Activated naive CD8-positive, alpha-beta T cell treated with anti-CD3 and anti-CD28 coated beads for 36 hours (primary cell): ENCODE measurements at places on chromosomes 3 and 15. TPM values are rescaled to one million over a fixed set of nuclear protein-coding genes. Genes with fewer than 3 reads are reported as not detected.

GRCh38 chr3:167406876-167407492, 26.9 kb upstream of the ZBBX start:
- no peaks in the 10 kb centered on the region for H3K36me3 ChIP-seq
- no peak overlapping the region for H3K4me3 ChIP-seq
- peak; percentile 2 for DNase-seq
- H3K27me3 ChIP-seq = no peaks in the 10 kb centered on the region
- no peaks in the 10 kb centered on the region for H3K4me1 ChIP-seq

DNA sequence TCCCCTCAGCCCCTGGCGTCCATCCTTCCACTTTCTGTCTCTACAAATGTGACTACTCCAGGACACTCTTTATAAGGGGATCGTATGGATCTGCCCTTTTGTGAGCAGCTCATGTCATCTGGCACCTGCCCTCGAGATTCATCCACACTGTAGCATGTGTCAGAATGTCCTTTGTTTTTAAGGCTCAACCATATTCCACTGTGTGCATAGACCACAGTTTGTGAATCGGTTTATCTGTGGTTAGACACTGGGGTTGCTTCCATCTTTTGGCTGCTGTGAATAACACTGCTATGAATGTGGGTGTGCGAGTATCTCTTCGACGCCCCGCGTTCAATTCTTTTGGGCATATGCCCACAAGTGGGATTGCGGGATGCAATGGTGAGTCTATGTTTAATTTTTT, 167.9 kb downstream of the NUP210 start:
- H3K27me3 ChIP-seq = no peaks in the 10 kb centered on the region
- no peak overlapping the region for H3K4me3 ChIP-seq
- H3K4me1 ChIP-seq = no peaks in the 10 kb centered on the region
- no peak overlapping the region for H3K27ac ChIP-seq
- H3K36me3 ChIP-seq = no peaks in the 10 kb centered on the region

- H3K4me1 ChIP-seq = peaks cover 69% of the 10 kb centered on the region
- H3K4me3 ChIP-seq = no peak overlapping the region
These were observed 25.5 kb downstream of the RFT1 start for GRCh38 chr3:53104762-53105161.

- peaks cover 11% of the 10 kb centered on the region for H3K4me1 ChIP-seq
- H3K27ac ChIP-seq = no peak overlapping the region
- H3K4me3 ChIP-seq = no peak overlapping the region
- H3K27me3 ChIP-seq = peaks cover 29% of the 10 kb centered on the region
- no peak for DNase-seq
These were observed 3.5 kb downstream of the PLXND1 start for GRCh38 chr3:129602730-129603560.

- no peak overlapping the region for H3K27ac ChIP-seq
- H3K4me1 ChIP-seq = no peaks in the 10 kb centered on the region
- H3K27me3 ChIP-seq = no peaks in the 10 kb centered on the region
- H3K36me3 ChIP-seq = no peaks in the 10 kb centered on the region
- no peak for DNase-seq
These were observed 20.2 kb downstream of the MYZAP start for GRCh38 chr15:57611938-57612337.

GRCh38 chr3:5293207-5293606, 105.7 kb downstream of the EDEM1 start:
- no peaks in the 10 kb centered on the region for H3K36me3 ChIP-seq
- no peak overlapping the region for H3K27ac ChIP-seq
- DNase-seq = no peak
- no peaks in the 10 kb centered on the region for H3K4me1 ChIP-seq
- no peaks in the 10 kb centered on the region for H3K27me3 ChIP-seq

DNA sequence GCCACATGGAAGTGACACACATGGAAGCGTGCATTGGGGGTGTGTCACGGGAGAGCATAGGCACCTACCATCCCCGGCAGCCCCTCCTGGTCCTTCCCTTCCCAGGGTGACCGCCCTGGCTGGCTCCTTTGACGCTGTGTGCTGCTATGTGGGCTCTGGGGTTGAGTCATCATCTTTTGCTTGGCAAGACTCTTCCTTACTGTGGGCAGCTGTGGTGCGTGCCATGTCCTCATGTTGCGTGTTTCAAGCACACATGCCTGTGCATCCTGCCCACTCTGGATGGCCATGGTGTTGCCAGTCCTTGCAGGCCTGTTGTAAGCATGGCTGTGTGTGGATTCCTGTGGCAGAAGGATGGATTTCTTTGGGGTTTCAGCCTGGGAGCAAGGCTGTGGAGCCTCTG, 14.0 kb downstream of the PLXNA1 start:
- peaks cover 2% of the 10 kb centered on the region for H3K4me1 ChIP-seq
- no peak for DNase-seq
- no peaks in the 10 kb centered on the region for H3K36me3 ChIP-seq
- no peak overlapping the region for H3K4me3 ChIP-seq
- H3K27ac ChIP-seq = no peak overlapping the region

GRCh38 chr15:25178835-25179672, 224.3 kb downstream of the SNRPN start:
- peaks cover 2% of the 10 kb centered on the region for H3K36me3 ChIP-seq
- DNase-seq = no peak
- H3K27me3 ChIP-seq = no peaks in the 10 kb centered on the region
- no peak overlapping the region for H3K4me3 ChIP-seq

DNA sequence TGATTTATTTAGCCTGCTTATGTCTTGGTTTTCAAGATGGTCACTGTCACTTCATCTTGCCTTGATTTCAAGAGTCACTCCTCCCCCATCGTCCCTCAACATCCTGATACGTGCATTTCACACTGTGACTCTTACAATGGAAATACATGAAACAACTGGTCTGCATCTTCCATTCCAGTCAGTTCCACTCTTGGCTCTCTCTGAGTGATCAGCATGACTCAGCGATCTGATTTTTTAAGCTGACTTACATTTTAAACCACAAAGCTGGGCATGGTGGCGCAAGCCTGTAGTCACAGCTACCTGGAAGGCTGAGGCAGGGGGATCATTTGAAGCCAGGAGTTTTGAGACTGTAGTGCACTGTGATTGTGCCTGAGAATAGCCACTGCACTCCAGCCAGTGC, 271.2 kb upstream of the ROPN1 start:
- H3K27ac ChIP-seq = no peak overlapping the region
- H3K4me1 ChIP-seq = no peaks in the 10 kb centered on the region
- no peaks in the 10 kb centered on the region for H3K36me3 ChIP-seq
- DNase-seq = no peak

DNA sequence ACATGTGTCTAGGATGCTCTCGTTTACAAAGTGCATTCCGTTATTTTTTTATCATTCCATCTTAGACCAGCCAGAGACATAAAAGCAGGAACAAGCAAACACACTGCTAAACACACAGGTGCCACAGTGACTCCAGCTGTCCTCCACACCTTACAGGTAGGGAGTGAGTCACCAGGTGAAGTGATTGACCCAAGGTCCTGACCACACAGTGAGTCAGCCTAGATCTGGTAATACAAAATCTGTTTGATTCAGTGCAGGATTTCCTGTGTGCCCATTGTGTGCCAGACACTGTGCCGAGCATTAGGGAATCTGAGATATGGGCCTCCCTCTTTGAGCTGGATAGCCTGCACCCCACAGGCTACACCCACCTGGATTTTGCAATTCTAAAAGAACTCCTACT, 16.7 kb upstream of the BFSP2 start:
- no peaks in the 10 kb centered on the region for H3K27me3 ChIP-seq
- no peak overlapping the region for H3K4me3 ChIP-seq
- H3K36me3 ChIP-seq = no peaks in the 10 kb centered on the region
- DNase-seq = no peak

DNA sequence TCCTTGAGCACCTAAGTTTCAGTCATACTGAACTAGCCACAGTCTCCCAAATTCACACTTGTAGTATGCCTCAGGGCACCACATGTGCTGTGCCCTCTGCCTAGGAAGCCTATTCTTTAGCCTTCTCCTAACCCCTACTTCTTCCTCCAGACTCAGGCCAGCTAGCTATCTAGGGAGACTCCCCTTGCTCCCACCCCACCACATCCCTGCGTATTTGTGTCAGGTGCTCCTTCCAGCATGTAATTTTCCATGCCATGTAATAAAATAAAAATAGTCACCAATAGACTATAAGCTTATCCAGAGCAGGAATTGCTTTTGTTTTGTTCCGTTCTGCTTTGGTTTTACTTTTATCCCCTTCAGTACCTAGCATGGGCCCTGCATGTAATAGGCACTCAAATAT, 14.9 kb upstream of the GJD2 start:
- H3K36me3 ChIP-seq = no peaks in the 10 kb centered on the region
- no peak overlapping the region for H3K4me3 ChIP-seq
- DNase-seq = no peak
- H3K27ac ChIP-seq = no peak overlapping the region
- H3K4me1 ChIP-seq = no peaks in the 10 kb centered on the region

DNA sequence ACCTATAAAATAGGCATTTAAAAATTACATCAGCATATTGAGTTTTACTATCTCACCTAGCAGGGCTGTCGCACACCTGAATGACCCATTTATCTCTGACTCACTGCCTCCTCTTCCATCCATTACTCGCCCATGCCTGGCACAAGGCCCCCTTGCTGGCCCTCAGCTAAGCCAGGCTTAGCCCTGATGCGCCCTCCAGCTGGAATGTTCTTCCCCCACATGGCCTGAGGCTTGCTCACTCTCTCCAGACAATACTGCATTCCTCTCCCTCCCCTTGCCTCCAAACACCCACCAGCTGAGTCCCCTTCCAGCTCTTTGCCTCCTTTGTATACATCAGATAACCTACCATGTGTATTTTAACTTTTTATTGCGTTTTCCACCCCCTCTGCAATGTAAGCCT, 7.2 kb downstream of the SH3BP5 start:
- H3K27me3 ChIP-seq = peaks cover 2% of the 10 kb centered on the region
- H3K27ac ChIP-seq = no peak overlapping the region
- DNase-seq = no peak
- peaks cover 29% of the 10 kb centered on the region for H3K4me1 ChIP-seq
- no peak overlapping the region for H3K4me3 ChIP-seq
- H3K36me3 ChIP-seq = no peaks in the 10 kb centered on the region

GRCh38 chr15:77514641-77515402, 94.1 kb downstream of the HMG20A start:
- H3K4me1 ChIP-seq = no peaks in the 10 kb centered on the region
- no peaks in the 10 kb centered on the region for H3K27me3 ChIP-seq
- peaks cover 2% of the 10 kb centered on the region for H3K36me3 ChIP-seq
- H3K4me3 ChIP-seq = no peak overlapping the region
- H3K27ac ChIP-seq = no peak overlapping the region
- no peak for DNase-seq

GRCh38 chr15:88791637-88792036, 11.6 kb upstream of the ACAN start:
- no peaks in the 10 kb centered on the region for H3K36me3 ChIP-seq
- peaks cover 43% of the 10 kb centered on the region for H3K27me3 ChIP-seq
- no peak for DNase-seq
- H3K27ac ChIP-seq = no peak overlapping the region
- no peaks in the 10 kb centered on the region for H3K4me1 ChIP-seq
- no peak overlapping the region for H3K4me3 ChIP-seq

- H3K4me1 ChIP-seq = no peaks in the 10 kb centered on the region
- no peaks in the 10 kb centered on the region for H3K36me3 ChIP-seq
- H3K27ac ChIP-seq = no peak overlapping the region
- DNase-seq = no peak
- H3K27me3 ChIP-seq = peaks cover 4% of the 10 kb centered on the region
These were observed 294.8 kb downstream of the MCTP2 start for GRCh38 chr15:94526071-94526689.

DNA sequence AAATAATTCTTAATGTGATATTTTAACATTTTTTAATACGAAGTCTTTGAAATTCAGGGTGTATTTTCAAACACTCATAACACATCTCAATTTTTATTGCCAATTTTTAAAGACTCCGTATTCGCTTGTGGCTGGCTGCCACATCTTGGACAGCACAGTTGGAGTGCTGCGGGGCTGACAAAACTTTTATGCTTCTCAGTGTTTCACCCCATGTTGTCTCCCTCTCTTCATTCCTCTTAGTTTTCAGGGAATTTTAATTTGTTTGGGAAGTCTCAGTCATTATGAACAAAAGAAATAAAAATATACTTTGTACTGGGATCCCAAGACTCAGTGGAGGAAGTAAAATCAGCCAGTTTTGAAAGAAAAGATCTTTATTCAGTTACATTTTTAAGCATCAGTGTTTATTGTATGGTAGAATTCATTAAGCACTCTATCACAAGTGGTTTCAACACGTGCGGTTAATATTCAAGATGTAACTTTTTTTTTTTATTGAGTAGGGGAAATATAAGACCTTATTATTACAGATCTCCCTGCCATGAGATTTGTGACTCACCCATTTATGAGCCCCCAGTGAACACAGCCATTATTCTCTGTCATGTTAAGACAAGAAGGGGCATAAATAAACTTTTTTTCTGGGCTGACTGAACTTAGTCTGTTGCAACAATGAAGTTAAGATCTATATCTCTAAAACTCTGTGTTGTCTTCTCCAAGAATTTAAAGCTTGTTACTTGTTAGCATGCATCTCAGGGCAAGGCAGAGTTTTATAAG, 26.8 kb downstream of the KAT2B start:
- peaks cover 14% of the 10 kb centered on the region for H3K36me3 ChIP-seq
- peaks cover 24% of the 10 kb centered on the region for H3K4me1 ChIP-seq
- no peak for DNase-seq
- no peak overlapping the region for H3K27ac ChIP-seq

DNA sequence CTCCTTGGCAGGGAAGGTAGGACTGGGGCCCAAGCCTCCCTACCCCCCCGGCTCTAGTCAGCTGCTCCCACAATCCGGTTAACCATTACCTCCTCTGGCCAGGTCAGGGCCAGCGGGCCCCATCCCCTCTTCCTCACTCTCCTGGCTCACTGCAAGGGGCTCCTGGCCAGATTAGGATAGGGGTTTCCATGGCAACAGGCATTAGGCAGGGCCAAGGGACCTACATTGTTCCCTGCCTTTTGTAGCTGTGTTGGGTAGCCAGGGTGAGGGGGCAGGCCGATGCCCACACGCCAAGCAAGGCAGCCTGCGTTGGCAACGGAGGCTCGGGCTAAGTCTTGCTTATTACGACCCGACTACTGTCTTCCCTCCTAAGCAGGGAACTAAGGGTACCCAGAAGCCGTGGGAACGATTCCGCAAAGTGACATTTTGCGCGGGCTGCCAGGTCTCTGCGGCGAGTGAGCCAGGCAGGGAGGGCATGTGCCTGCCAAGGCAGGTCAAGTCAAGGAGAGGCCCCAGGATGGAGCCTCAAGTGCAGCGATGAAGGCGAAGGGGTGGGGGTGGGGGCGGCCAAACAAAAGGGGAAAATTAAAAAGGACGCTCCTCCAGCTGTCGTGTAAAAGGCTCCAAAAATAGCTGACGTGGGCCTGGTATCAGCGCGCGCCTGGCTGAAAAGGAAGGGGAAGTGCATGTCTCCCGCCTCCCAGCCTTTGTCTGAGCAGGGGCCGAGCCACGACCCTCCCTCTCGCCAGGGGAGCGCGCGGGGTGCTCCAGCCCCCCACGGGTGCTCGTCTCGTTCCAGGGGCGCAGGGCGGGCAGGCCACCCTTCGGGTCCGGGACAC, 919 bp downstream of the IDH2 start:
- DNase-seq = peak; percentile 34
- H3K36me3 ChIP-seq = peaks cover 14% of the 10 kb centered on the region
- H3K27ac ChIP-seq = peak overlapping the region; percentile 93
- H3K4me1 ChIP-seq = peaks cover 56% of the 10 kb centered on the region
- peak overlapping the region; percentile 94 for H3K4me3 ChIP-seq

Gene CYP11A1
- 0.31 TPM for total RNA-seq

Gene PODXL2
- total RNA-seq = 1.3 TPM

Gene MASP1
- not detected for total RNA-seq

Gene WDR72
- not detected for total RNA-seq

Gene CELSR3
- total RNA-seq = 18.2 TPM

Gene SAXO2
- total RNA-seq = 2.4 TPM

Gene C3orf49
- not detected for total RNA-seq

Gene GUCA1C
- not detected for total RNA-seq

Gene RLBP1
- not detected for total RNA-seq

Gene LRCH3
- 33.6 TPM for total RNA-seq

Gene CLDN16
- total RNA-seq = not detected

Gene CTXN2
- total RNA-seq = not detected
